ENCODE measurements at places on chromosomes 1 and 21.

GRCh38 chr1:200892546-200892945, 2.2 kb upstream of the INAVA start:
- no peak for DNase-seq

DNA sequence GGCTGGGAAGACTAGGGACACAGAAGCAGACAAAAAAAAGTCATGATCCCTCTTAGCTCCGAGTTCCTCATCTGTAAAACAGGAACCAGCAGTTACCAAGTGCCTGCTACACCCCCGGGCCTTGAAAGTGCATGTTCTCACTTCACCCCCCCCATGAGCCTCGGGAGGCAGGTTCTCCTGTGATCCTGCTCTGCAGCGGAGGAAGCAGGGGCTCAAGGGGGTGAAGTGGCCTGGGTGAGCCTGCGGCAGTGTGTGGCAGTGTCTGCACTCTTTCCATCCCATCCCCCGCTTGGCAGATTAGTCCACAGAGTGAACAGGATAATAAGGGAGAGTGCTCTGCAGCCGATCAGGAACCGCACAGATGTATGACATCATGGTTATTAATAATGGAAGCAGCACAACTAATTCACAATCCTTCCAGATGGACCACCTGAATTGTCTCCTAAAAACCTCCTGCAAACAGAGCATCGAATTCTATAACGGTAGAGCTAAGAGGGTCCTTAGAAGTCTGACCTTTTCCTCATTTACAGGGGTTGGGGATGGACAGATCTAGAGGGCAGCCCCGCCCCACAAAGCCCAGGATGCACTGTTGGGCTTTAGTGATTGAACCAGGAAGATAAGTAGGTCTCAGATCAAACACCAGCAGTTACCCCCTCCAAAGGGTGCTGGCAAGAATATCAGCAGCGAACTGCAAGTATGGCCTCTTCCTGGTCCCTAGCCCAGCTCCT, 174.1 kb upstream of the EDN2 start:
- no peak for DNase-seq

DNA sequence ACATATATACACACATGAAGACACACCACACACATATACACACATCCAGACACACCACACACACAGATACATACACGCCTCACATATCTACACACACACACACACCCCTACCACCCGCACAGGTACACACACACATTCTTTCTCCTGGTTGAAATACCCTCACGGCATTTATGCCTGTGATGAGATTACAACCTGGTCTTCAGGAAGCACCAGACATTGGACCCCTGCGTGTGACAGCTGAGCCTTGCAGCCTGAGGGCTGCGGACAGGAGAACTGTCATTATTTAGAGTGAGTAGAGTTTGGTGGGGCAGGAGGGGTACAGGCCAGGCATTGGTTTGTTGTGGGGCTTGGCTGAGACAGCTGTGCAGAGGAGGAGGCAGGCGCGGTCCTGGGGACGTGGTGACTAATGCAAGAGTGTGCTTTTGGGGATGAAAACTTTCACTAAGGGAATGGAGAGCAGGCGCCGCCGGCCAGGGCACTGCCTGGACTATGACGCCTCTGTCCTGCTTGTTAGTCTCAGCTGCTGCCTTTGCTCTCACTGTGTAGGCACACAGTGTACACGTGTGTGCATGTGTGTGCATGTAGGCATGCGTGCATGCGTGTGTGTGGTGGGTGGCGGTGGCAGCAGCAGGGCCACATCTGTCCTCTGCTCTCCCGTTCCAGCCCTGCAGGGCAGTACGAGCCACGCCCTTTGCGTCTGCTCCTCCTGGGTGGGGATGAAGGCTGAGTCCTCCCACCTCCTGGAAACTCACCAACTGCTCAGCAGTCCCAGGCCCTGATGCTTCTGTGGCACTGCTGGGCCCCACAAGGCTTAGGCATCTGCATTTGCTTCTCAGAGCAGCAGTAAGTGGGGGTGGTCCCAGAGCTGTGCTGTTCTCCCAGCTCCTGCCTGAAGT, 57.6 kb downstream of the SPSB1 start:
- peak; percentile 31 for DNase-seq

DNA sequence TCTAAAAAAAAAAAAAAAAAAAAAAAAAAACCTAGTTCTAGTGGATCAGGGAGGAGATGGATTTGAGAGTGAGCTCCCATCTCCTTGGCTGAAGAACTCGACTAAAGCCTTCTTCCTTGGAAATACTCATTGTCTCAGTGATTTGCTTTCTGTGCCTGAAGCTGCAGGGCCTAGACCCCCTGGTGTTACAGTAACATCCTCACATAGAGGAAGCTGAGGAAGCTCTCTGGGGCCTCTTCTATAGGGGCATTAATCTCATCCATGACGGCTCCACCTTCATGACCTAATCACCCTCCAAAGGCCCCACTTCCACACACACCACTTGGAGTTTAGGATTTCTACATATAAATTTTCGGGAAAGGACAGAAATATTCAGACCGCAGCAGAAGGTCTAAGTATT, 95.9 kb upstream of the ETS2 start:
- no peak for DNase-seq

- no peak for DNase-seq
These were observed 401.7 kb downstream of the OMA1 start for GRCh38 chr1:58144698-58145270.

GRCh38 chr1:233253832-233254331, 41.6 kb downstream of the PCNX2 start:
- no peak for DNase-seq

DNA sequence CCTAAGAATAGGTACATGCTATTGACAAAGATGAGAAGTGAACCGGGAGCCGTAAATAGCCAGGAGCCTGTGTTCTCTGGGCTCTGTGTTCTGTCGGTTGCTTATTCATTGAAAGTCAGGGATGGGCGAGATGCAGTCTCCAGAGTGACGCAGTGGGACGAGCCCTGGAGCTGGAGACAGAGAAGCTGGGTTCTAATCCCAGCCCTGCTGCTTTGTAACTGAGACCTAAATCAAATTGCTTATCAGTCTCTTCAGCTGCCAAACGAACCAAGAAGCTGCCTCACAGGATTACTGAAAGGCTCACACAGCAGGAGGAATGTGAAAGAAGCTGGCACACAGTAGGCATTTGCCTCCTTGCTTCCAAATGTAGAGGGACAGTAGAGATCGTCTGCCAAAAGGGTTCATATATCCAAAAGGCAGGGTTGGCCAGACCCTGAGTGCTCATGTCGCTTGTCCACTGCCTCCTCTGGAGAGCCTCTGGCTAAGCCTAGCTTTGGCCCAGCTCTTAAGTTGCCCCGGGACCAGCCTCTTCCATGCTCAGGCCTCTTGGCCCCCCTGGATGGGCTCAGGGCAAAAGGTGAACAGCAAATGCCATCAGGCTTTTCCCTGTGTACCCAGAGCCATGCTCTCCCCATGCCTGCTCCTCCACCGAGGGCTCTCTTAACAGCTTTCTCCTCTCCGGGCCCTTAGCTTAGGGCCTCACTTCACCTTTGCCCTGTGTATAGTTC, 134.2 kb upstream of the IPO9 start:
- no peak for DNase-seq

DNA sequence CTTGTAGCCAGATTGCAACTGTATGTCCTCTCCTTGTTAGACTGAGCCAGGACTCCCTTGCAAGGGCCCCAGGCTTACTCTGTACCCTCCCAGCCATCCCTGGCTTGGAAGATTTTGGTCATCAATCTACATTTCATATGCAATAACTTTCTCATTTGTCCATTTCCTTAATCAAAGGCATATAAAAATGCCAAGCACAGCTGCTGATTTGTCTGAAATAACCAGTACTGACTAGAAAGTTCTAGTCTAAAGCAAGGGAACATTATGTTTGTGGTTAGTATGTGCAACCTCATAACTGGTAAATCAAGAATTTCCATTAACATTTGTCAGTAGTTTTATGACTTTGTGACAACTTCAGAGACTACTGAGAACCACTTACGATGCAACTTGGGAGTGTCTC, 370.2 kb downstream of the ST6GALNAC3 start:
- DNase-seq = no peak

- no peak for DNase-seq
These were observed 21.5 kb downstream of the SPATA6 start for GRCh38 chr1:48450505-48450904.

GRCh38 chr1:215023155-215023832, 59.2 kb upstream of the KCNK2 start:
- DNase-seq = no peak

DNA sequence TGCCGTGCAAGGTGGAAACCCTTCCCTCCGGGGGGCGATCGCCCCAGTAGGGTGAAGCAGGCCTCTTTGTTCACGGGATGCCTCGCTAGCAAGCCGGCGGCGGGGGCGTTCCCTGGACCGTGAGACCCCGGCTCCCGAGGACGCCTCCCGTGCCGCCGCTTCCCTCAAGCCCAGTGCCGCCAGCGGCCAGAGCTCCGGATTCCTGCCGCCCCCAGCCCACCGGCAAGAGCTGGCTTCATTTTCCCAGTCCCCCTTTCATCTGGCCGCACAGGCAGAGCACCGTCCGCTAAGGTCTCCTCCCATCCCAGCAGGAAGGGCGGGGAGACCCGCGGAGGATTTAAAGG, 16.3 kb downstream of the IER5 start:
- DNase-seq = no peak

DNA sequence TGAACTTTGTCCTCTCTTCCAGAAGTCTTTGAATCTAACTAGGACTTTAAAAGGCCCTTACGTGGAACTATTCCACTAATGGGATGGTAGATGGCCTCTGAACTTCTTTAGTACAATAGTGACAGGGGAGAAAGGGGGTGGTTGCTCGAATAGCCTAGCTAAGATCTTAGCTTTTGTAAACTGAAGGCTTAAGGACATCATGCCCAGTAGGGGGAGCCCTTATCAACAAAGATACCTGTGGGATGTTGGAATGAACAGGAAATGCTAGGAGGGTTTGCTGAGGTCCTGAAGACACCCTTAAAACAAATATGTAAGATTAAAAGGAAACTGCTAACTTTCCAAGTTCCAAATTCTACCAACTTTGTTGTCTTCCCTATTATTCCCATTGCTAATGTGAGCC, 33.2 kb downstream of the NHLH2 start:
- peak; percentile 63 for DNase-seq

DNA sequence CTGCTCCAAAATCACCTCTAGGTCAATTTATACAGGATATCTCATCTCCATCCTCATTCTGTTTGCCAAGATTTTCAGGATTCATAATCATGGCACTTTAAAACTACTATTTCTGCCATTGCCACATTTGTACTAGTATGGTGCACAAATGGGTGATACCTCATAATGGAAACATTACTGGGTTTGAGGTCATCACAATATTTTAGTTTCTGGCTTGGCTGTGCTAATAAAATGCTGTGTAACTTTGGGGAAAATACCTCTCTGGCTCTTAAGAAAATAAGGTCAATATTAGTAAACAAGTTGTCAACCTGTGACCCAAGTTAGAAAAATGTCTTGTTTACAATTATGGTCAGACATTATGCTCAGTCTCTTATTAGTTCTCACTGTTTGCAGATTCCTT, 4.7 kb upstream of the SLAMF7 start:
- DNase-seq = no peak

DNA sequence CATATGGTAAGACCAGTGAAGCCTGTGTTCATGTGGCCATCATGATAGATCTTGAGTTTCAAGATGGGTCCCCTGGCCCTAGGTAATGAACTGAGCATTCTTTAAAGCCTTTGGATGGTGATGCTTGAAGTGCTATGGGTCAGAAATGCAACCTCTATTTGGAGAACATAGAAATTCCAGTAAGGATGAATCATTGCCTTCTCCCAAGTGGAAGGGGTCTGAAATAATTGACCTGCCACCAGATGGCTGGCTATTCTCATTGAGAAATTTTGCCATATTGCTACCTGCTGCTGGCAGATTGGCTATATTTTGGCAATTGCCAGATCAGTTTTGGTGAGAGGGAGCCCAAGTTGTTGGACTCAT, 739 bp upstream of the IFI6 start:
- DNase-seq = no peak

DNA sequence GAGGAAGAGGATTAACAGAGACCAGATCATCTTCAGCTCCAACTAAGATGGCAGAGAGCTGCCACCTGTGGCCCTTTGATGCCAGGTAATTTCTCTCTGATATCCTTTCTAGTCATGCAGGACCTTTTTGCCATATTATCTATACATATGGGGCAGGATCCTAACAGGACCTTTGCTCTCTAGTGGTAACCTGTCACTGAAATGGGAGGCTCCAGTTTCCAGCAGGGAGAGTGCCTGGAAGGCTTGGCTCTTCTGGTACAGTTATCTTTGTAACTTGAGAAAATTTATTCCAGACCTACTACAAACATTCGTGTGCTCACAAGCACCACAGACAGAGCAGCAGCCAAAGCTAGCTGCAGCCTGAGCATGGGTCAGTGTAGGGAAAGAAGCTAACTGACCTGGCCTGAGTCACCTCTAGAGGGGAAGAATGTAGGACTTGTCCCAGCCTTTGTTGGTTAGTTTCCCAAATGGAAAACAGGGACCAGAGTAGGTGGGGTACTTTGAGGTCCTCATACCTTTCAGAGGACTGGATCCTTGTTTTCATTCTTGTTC, 86.5 kb upstream of the MACF1 start:
- no peak for DNase-seq

- DNase-seq = no peak
These were observed 264.8 kb downstream of the C1orf94 start for GRCh38 chr1:34441259-34442069.
